B cell (primary cell): ENCODE measurements at places on chromosomes 4 and X. TPM values are rescaled to one million over a fixed set of nuclear protein-coding genes. Genes with fewer than 3 reads are reported as not detected.

DNA sequence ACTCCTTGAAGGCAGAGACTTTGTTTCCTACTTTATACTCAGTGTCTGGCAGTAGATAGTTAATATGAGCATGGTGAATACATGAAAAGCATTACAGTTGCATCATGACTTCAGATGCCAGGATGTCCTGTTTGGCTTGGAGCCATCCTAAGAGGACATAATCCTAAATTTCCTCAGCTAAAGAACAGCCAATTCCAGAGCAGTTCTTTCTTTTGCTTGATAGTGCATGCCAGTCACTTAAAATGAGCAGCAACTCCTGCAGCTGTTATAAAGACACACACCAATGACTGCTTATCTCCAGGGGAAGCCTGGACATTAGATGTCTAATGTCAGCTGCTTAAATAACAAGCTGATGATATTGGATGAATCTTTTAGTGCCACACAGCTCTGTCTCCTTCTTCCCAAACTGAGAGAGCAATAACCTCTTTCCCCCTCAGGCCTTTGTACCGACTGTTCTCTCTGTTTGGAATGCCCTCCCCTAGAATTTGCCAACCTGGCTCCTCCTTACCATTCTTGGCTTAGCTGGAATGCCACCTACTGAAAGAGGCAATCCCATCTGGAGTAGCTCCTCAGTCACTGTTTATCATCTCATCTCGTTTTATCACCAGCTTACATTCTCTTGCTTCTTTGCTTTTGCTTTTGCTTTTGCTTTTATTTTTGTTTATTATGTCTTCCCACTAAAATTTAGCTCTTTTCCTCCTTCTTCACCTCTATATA is 100.8 kb upstream of the USP38 start:
- no peaks in the 10 kb centered on the region for H3K36me3 ChIP-seq
- H3K27ac ChIP-seq = no peak overlapping the region
- H3K27me3 ChIP-seq = no peaks in the 10 kb centered on the region
- no peaks in the 10 kb centered on the region for H3K4me1 ChIP-seq
- no peak for DNase-seq

SLAIN2 gene
- total RNA-seq = 69.1 and 69.2 TPM in 2 replicates

DNA sequence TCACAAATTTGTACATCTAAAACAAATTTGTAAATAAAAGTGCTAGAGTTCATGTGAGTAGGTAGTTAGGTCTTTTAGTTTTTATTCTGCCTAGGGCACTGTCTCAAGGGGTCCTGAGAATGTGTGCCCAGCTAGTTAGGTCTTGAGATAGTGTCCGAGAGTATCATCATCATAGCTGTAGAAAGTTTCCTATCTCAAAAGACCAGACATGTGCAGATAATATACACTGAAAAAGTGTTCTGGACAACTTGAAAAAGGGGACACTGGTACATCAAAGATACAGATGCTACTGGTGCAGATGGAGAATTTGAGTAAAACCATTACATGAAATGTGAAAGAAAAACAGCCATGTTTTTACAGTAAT is 1.8 kb upstream of the ZCCHC4 start:
- H3K27me3 ChIP-seq = peaks cover 9% of the 10 kb centered on the region
- H3K4me1 ChIP-seq = peaks cover 27% of the 10 kb centered on the region
- peak overlapping the region; percentile 53 for H3K4me3 ChIP-seq
- peak overlapping the region; percentile 73 for H3K27ac ChIP-seq
- no peak for DNase-seq

DNA sequence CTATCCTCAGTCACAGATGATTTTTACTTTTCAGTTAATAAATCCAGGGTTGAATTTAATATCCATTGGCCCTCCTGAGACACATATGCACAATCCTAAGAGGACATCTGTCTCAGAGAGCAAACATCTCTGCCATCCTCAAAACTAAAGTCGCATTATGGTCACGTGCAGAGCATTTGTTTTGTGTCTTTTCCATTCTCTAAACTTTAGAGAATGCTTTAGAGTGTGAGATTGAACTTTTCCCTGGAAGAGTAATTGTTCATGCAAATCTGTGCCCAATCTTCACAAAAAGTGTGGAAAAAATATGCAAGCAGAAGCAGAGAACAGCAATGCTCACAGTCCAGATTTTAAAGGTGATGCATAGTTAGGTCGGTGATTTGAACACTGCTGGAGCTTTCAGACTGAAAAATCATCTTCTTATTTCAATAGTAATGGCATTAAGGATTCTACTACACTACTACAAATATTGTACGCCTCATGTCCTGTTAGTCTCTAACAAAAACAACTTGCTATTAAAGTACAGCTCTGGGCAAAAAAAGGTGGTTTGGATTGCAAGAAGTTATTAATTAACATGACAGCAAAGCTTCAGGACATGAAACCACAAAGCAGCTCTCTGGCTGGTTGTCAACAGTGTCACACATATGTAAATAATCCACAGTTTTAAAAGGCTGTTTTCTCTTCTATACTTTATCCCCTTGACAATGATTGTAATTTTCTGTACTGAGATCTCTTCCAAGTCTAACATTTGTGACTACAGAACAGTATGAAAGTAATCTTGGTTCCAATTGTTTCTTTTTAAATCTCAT is 19.9 kb downstream of the DCHS2 start:
- H3K27me3 ChIP-seq = no peaks in the 10 kb centered on the region
- H3K36me3 ChIP-seq = no peaks in the 10 kb centered on the region
- no peaks in the 10 kb centered on the region for H3K4me1 ChIP-seq
- H3K4me3 ChIP-seq = no peak overlapping the region
- no peak overlapping the region for H3K27ac ChIP-seq
- no peak for DNase-seq

DNA sequence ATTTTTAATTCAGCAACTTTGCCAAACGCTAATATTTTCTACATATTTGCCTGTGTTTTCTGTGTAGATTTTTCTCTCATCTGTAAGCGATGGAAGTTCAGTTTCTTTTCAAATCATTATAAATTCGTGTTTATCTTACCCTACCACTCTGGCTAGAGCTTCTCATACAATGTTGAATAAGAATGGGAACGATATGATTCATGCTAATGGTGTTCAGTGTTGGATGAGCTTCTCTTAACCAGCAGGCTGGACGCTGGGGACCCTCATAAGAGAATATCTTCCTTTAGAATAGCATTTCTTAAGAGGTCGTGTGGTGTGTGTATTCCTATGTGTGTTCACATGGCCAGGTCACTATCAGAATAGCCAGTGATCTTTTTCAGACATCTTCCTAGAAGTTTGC is 31.0 kb downstream of the NSDHL start:
- no peak overlapping the region for H3K27ac ChIP-seq
- no peak for DNase-seq
- no peaks in the 10 kb centered on the region for H3K4me1 ChIP-seq
- no peaks in the 10 kb centered on the region for H3K27me3 ChIP-seq
- peaks cover 16% of the 10 kb centered on the region for H3K36me3 ChIP-seq

DNA sequence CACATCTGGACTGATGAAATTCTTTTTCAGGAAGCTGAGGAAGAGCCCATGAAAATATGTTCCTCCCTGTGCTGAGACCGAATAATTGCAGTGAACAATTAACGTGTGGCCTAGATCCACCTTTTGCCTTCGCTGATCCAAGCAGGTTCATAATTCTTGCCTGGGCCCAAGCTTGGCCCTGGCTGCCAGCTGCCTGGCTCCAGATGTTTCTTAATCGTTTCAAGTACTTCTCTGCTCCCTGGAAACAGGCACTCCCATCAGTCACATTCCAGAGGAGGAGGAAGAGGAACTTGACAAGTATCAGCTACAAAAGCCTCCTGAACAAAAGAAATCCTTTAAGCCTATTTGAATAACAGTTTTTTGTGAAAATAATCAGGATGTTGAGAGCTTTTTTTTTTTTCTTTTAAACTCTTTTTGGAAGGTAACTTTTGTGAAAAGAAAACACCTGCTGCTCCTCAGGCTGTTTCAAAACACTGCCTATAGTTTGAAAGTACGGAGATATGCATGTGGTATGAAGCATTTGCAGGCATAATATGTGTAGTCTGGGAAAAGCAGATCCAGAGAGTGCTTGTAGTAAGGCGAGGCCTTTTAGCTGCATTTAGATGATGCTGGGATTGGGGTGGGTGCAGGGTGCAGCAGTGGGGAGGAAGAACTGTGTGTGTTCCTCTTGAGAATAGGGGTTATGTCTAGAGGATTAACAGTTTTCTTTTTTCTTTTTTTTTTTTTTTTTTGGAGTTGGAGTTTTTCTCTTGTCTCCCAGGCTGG is 154.4 kb downstream of the PTTG2 start:
- no peaks in the 10 kb centered on the region for H3K27me3 ChIP-seq
- no peak overlapping the region for H3K4me3 ChIP-seq
- no peak for DNase-seq
- H3K4me1 ChIP-seq = no peaks in the 10 kb centered on the region
- peaks cover 6% of the 10 kb centered on the region for H3K36me3 ChIP-seq

MAGEE2 gene
- not detected in 2 replicates for total RNA-seq

CT45A2 gene
- not detected in 2 replicates for total RNA-seq

DNA sequence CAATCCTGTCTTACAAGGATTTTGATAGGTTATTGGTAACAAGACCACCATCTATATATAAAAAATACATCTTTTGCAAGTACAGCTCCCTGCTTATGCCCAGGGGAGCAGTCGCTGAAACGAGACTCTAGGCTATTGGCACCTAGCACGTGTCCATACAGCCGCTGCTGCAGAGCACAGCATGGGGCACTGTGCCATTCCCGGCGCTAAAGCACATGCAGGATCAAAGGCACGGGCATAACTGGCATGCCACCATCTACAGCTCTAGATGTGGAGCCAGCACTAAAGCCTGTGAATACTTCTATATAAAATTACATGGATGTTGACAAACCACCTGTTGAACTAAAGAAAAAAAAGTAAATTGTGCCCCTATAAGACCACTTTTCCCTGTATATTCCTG is 144.8 kb downstream of the COL25A1 start:
- H3K4me3 ChIP-seq = no peak overlapping the region
- no peaks in the 10 kb centered on the region for H3K27me3 ChIP-seq
- no peak overlapping the region for H3K27ac ChIP-seq
- no peak for DNase-seq
- no peaks in the 10 kb centered on the region for H3K4me1 ChIP-seq
- no peaks in the 10 kb centered on the region for H3K36me3 ChIP-seq

ALPK1 gene
- total RNA-seq = 27.2 and 28.6 TPM in 2 replicates

- H3K27ac ChIP-seq = no peak overlapping the region
- no peaks in the 10 kb centered on the region for H3K4me1 ChIP-seq
Measured at GRCh38 chrX:38069273-38069672, 62.9 kb downstream of the SYTL5 start.

OTUD6A gene
- not detected in 2 replicates for total RNA-seq

GRCh38 chr4:61786211-61786610 is 586.1 kb downstream of the ADGRL3 start:
- no peak overlapping the region for H3K27ac ChIP-seq
- no peak for DNase-seq
- H3K4me1 ChIP-seq = no peaks in the 10 kb centered on the region
- no peaks in the 10 kb centered on the region for H3K27me3 ChIP-seq
- H3K36me3 ChIP-seq = no peaks in the 10 kb centered on the region

DNA sequence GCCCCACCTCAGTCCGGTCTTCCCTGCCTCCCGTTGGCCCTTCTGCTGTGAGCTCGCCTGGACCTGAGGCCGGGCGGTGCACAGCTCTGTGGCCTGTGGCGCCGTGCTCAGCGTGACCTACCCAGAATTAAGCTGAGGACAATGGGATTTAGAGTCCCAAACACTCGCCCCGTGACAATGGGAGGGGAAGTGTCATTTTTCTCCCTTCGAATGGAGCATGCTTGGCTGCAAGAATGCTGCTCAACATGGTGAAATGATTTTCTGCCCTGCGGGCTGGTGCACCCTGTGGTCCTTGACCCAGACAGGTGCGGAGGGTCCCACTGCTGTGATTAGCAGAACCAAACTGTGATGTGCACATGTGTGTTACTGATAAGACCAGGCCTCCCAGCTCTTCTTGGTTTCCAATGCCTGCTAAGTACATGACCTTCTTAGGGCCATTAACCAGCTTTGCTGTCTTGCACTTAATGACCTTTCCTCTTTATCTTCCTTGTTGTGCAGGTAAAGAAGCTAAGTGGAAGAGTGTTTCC is 772 bp downstream of the EOLA1 start:
- peaks cover 13% of the 10 kb centered on the region for H3K4me1 ChIP-seq
- DNase-seq = no peak
- H3K36me3 ChIP-seq = no peaks in the 10 kb centered on the region
- peak overlapping the region; percentile 99 for H3K27ac ChIP-seq
- H3K27me3 ChIP-seq = no peaks in the 10 kb centered on the region

DNA sequence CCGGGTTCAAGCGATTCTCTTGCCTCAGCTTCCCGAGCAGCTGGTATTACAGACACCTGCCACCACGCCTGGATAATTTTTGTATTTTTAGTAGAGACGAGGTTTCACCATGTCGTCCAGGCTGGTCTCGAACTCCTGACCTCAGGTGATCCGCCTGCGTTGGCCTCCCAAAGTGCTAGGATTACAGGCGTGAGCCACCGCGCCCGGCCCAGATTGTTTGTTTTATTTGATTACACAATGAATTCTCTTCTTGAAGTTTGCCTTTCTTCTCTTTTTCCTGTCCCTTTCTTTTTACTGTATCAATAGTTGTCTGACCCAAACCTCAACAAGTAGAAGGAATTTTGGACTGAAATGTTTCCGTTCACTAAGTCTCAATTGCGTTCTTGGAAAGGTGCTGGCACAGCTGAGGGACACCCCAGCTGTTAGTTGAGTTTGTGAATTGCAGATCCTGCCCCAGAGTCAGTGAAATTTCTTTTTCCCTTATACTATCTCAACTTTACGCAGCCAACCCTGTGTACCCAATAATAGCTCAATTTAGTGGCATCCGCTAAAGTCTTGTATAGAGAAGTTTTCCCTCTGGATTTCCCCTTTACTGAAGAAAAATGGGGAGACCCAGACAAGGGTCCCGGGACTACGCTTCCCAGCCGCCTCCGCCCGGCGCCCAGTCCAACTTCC is 639 bp upstream of the MTM1 start:
- peaks cover 33% of the 10 kb centered on the region for H3K4me1 ChIP-seq
- no peaks in the 10 kb centered on the region for H3K27me3 ChIP-seq
- peak overlapping the region; percentile 22 for H3K4me3 ChIP-seq
- no peaks in the 10 kb centered on the region for H3K36me3 ChIP-seq

DNA sequence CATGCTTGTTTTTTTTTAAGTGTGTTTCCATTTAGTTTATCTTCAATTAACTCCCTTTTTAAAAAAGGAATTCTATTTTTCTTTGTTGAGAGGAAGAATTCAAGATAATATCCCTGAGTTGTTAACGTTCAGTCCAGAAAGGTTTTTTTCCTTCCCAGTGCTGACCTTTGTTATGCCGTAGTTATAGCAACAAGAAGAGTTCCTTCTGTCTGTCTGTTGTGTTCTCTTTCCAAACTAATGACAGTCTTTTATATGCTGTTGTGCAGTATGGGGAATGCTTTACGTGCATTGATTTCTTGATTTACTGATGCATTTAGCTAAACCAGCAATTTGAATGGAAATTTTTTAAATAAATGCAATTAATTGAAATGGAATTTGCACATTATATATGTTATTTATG is 6.6 kb upstream of the CXXC4 start:
- H3K4me1 ChIP-seq = no peaks in the 10 kb centered on the region
- no peak overlapping the region for H3K27ac ChIP-seq
- DNase-seq = no peak
